ENCODE measurements at places on chromosomes 7 and 10.

- no peak for DNase-seq
These were observed 227.2 kb upstream of the PITRM1 start for GRCh38 chr10:3399756-3400155.

GRCh38 chr10:97766106-97766810, 5.5 kb downstream of the SFRP5 start:
- no peak for DNase-seq

- DNase-seq, result no peak
These were observed 303.5 kb downstream of the PTPRN2 start for GRCh38 chr7:158284121-158284520.

- no peak for DNase-seq
These were observed 77.0 kb upstream of the PHYHIPL start for GRCh38 chr10:59099481-59099880.

GRCh38 chr7:56007167-56007652, 42.8 kb downstream of the NIPSNAP2 start:
- DNase-seq, result no peak

GRCh38 chr10:110444004-110444337, 53.7 kb upstream of the DUSP5 start:
- no peak for DNase-seq

DNA sequence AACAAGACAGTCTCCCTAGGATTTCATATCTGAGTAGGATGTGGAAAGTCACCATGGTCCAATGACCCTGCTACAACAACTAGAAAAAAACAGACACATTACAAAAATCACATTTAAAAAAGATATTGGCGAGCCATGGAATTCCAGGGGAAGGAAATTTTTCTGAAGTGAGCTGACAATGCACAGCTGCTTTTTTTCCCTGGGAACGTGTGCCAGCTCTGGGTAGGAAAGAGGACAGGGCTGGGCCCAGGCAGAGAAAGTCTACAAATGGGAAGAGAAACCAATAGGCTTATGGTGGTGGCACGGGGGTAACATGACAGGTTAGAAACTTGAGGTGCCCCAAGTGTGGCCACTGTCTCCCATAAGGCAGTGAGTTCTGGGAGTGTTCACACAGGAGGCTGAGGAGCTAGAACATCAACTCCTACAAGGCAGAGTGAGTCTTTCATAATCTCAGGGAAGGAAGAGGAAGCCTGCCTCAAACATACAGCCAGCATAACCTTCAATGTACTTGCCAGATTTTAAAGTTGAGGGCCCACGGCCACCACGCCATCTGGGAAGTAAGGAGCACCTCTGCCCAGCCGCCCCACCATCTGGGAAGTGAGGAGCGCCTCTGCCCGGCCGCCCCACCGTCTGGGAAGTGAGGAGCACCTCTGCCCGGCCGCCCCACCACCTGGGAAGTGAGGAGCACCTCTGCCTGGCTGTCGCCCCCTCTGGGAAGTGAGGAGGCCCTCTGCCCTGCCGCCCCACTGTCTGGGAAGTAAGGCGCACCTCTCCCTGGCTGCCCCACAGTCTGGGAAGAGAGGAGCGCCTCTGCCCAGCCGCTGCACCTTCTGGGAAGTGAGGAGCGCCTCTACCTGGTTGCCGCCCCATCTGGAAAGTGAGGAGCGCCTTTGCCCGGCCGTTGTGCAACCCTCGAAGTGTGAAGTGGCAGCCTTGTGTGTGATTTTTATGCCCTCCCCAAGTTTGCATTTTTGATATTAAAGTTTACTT, 5.9 kb downstream of the FBXL13 start:
- no peak for DNase-seq

GRCh38 chr10:11197266-11197712, 179.6 kb downstream of the CELF2 start:
- DNase-seq, result peak; percentile 44

GRCh38 chr7:1243964-1244416, 11.3 kb downstream of the UNCX start:
- no peak for DNase-seq
